ENCODE measurements at places on chromosomes 2 and 18.
A peak's percentile ranks its signal among the peaks of the same experiment; 100 is the strongest.

- DNase-seq, result peak; percentile 32
Measured at GRCh38 chr18:36499938-36500337, 202.4 kb downstream of the FHOD3 start.

DNA sequence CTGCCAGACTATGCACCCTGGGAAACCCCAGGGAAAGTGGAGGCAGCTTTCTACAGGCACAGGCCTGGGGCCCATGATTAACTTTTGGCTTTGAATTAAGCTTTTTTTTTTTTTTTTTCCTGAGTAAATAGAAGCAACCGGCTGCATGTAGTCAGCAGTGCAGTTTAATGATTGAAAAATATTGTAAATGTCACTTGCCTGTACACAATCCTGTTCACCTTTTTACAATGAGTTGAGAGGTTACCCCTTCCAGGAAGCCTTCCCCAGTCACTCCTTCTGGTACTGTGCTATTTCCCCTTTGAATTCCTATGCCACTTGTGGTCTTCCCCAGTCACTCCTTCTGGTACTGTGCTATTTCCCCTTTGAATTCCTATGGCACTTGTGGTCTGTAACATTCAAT, 475.6 kb downstream of the TDRD15 start:
- DNase-seq, result no peak

- peak; percentile 52 for DNase-seq
Measured at GRCh38 chr18:8224576-8224975, 384.7 kb upstream of the RAB12 start.

DNA sequence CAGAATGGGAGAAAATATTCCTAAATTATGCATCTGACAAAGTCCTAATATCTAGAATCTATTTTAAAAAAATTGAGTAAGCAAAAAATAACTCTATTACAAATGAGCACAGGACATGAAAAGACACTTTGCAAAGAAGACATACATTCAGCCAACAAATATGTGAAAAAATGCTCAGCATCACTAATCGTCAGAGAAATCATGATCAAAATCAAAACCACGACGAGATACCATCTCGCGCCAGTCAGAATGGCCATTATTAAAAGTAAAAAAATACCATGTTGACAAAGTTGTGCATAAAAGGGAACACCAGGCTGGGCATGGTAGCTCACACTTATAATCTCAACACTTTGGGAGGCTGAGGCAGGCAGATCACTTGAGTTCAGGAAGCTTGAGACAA, 63.5 kb downstream of the EVA1A start:
- DNase-seq, result no peak

GRCh38 chr18:30175621-30176225, 866.8 kb downstream of the DSC3 start:
- DNase-seq, result no peak

DNA sequence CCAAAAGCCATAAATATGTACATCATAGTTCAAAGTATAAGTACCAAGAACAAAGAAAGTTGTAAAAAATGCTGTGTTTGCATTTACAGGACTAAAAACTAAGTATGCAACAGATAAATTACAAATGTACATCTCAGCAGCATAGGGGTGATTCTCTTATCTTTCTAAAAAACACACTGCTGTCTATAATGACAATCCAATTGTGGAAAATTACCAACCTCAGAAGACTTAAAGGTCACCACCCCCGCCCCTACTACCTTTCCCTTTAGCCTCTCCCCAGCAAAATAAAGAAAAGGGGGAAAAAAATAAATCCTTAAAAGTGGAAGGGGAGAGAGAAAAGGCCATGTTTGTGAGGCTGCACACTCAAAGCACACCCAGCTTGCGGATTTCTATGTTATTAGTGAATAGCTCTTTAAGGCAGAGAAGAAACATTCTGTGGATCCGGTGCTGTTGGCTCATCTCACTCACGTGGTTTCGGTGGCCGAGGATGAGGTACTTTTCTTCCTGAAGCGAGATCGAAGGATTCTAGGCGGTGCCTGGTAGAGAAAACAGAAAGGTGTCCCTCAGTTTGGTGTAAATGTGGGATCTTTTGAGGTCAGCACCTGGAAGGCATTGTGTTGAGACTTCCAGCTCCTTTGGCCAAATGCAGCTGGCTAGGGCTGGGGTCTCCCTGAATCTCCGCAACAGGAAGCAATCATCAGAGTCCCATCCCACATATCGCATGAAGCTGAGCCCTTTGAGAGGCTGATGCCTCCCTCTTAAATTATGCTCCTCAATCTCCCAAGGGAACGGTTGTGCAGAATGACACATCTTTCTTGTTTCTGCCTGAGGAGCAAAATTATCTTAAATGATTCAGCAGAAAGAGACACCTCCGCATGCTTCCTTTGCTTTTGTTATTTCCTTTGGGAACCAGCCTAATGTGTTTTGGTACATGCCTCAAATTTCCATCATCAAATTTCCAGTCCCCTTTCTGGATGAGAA, 17.6 kb downstream of the MRPL35 start:
- DNase-seq, result no peak

DNA sequence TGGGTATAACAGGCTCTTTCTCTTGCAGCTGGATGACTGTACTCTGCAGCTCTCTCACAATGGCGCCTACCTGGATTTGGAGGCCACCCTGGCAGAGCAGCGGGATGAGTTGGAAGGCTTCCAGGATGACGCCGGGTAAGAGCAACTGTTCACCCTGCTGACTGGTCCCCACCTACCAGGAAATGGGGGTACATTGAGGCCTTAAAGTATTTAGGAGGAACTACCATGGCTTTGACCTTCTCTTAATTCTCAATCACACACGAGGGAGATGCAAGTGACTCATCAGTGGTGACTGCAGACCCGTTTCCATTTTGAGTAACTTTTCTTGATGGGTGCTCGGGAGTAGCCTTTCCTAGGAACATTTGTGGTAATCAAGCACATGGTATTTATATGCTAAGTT, 58.0 kb downstream of the FHOD3 start:
- DNase-seq, result peak; percentile 49

DNA sequence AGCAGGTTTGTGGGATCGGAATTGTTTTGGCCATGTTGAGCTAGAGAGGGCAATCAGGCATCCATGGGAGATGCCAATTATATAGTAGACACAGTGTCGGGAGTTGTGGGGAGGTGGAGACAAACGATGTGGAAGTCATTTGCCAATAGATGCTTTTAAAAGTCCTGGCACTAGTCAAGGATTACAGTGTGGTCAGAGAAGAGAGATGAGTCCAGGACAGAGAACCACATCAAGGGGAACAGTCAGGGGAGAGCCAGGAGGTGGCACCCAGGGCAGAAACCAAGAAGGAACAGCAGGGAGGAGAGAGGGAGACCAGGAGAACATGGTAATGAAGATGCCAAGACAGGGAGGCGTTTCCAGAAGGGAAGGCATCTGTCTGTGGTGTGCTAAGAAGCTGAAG, 81.2 kb downstream of the ARL4C start:
- no peak for DNase-seq

- DNase-seq, result no peak
Measured at GRCh38 chr2:240672701-240673190, 9.9 kb downstream of the AQP12B start.

- DNase-seq, result peak; percentile 17
Measured at GRCh38 chr18:48408727-48409590, at the start of gene ZBTB7C. TSS of gene ZBTB7C (minus strand) at chr18:48409383.

DNA sequence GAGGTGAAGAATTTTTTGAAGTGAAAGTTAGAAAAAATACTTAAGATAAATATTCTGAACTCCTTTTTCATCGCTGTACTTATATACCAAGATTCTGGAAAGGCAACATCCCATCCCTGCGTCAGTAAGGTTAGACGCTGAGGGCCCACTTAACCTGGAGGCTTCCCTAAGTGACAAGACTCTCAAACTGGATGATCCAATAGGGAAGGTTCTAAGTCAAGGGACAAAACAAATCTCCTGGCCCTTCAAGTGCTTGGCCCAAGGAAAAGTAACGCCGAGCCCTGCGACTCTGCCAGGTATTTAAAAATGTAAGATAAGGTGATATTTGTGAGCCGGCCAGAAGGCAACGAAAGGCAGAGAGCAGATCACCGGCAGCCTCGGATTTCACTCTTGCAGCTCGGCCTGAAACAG, 1.3 kb downstream of the STK39 start:
- DNase-seq, result no peak

- no peak for DNase-seq
Measured at GRCh38 chr18:25341831-25342230, 10.1 kb downstream of the ZNF521 start.

- DNase-seq, result no peak
Measured at GRCh38 chr2:1539973-1540372, 126.7 kb downstream of the TPO start.

GRCh38 chr18:4405965-4406364, 49.1 kb downstream of the DLGAP1 start:
- no peak for DNase-seq

DNA sequence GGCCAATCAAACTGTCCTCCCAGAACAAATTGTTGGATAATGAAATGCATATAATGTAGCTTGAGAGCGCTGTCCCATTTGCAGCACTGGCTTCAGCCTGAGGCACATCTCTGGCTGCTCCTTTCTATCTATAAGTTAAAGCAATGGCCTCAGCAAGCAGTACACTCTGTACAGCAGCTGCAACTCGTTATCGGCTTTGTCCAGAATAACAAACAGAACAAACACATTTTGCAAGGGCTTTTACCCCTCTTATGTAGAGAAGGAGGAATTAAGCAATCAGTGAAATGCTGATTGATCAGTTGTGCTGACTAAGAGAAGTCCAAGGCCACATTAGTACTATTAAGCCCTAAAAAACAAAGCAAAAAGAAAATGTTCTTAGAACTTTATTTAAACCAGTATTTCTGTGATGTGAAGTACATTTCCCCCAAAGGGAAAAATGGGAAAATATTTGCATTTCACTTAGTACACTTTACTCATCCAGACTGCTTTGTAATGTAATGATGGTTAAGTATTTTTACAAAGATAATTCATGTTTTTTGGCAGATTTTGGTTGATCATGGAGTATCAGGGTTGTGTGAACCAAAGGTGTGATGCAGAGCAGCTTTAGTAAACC, 15.0 kb upstream of the CPS1 start:
- DNase-seq, result no peak

GRCh38 chr18:245282-245847, 22.5 kb downstream of the THOC1 start:
- DNase-seq, result no peak
